ENCODE measurements at places on chromosomes 2 and 18. TPM values are rescaled to one million over a fixed set of nuclear protein-coding genes. Genes with fewer than 3 reads are reported as not detected.

Gene MAP3K19
- total RNA-seq, result not detected

Gene FAM237A
- not detected for total RNA-seq

Gene SP140
- total RNA-seq, result 1.2 TPM

Gene IL1R2
- 0.53 TPM for total RNA-seq

Gene SELENOI
- total RNA-seq, result 14.7 TPM

Gene MOCOS
- total RNA-seq, result 1.7 TPM

Gene ANKRD29
- total RNA-seq, result 2.3 TPM

Gene NAT8
- not detected for total RNA-seq

Gene DPP4
- 26.9 TPM for total RNA-seq

Gene GAREM2
- 0.89 TPM for total RNA-seq

Gene COLEC12
- total RNA-seq, result 0.29 TPM

Gene MYO5B
- not detected for total RNA-seq

Gene FEV
- not detected for total RNA-seq

Gene PDE1A
- 11.2 TPM for total RNA-seq

Gene CHRNG
- total RNA-seq, result not detected

Gene BCL2
- total RNA-seq, result not detected

Gene DNPEP
- total RNA-seq, result 55.9 TPM

Gene AKAIN1
- total RNA-seq, result not detected

Gene LBX2
- total RNA-seq, result 1.7 TPM

Gene TSPYL6
- total RNA-seq, result not detected

Gene NUP35
- total RNA-seq, result 11.2 TPM

Gene SPATA3
- not detected for total RNA-seq

Gene KIF5C
- total RNA-seq, result 0.18 TPM

Gene KCTD1
- total RNA-seq, result 15.0 TPM

Gene IL1RN
- not detected for total RNA-seq

Gene C1D
- 19.6 TPM for total RNA-seq

Gene BOLL
- not detected for total RNA-seq

Gene CFC1
- not detected for total RNA-seq

Gene GTF2A1L
- not detected for total RNA-seq

Gene KCMF1
- total RNA-seq, result 75.8 TPM

Gene BCL2L11
- not detected for total RNA-seq

Gene NMS
- total RNA-seq, result not detected

Gene ONECUT2
- not detected for total RNA-seq

Gene DSG3
- not detected for total RNA-seq

Gene NXPH2
- total RNA-seq, result not detected

Gene G6PC2
- not detected for total RNA-seq

Gene HOXD12
- not detected for total RNA-seq

Gene CGREF1
- 1.8 TPM for total RNA-seq

Gene TMEM37
- total RNA-seq, result 4.1 TPM

Gene DUSP11
- total RNA-seq, result 41.8 TPM

Gene CD8B2
- total RNA-seq, result not detected

Data from myometrial cell (primary cell).